ENCODE measurements at places on chromosomes 2 and 18.

DNA sequence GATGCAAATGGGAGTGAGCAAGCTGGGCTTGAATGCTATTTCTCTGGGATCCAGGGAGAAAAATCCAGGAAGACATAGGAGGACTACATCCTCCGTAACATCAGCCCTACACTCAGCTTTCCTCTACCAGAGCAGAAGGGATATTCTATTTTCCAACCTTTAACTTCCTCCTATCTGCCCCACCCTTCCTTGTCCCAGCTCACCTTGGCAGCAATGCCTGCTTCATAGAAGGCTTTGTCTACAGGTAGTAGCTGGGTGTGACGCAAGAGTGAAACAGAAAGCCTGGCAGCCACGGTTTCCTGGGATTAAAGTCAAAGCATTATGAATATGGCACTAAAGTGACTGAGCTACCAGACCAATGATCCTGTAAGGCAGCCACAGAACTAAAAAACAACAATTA lies 3.9 kb downstream of the KRTCAP3 start:
- no peak for DNase-seq

- no peak for DNase-seq
These were observed 93.3 kb upstream of the NT5C1B start for GRCh38 chr2:18682681-18683080.

DNA sequence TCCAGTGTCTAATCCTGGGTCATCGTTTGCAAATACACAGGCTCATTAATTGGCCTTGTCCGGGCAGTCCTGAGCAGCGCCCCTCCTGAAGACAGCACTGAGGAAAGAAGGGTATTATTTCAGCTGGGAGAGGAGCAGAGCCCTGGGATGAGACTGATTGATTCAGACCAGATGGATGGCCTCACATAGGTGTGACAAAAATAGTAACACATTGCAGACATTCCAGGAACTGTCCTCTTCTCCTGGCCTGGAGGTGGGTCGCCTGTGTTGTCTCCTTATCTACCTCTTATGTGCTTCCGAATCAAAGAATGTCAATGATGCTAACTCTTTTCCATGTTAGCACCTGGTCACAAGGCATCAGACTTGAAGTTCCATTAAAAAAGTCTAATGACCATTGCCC lies 45.9 kb downstream of the ZEB2 start:
- no peak for DNase-seq

- DNase-seq = no peak
These were observed 7.9 kb upstream of the CRYBA2 start for GRCh38 chr2:219001100-219001576.

DNA sequence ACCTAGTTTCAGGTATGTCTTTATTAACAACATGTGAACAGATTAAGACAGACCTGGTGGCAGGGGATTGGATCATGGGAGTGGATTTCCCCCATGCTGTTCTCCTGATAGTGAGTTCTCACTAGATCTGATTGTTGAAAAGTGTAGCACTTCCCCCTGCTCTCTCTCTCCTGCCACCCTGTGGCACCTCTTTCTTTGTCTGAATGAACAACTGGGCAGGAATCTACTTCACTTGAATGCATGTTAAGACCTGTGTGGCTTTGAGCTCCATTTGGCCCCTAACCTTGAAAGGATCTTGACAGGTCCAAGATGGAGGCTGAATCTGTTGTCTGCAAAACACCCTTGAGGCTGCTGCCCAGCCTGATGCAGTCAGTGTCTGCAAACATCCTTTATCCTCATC lies 194.4 kb downstream of the RNF144A start:
- no peak for DNase-seq

DNA sequence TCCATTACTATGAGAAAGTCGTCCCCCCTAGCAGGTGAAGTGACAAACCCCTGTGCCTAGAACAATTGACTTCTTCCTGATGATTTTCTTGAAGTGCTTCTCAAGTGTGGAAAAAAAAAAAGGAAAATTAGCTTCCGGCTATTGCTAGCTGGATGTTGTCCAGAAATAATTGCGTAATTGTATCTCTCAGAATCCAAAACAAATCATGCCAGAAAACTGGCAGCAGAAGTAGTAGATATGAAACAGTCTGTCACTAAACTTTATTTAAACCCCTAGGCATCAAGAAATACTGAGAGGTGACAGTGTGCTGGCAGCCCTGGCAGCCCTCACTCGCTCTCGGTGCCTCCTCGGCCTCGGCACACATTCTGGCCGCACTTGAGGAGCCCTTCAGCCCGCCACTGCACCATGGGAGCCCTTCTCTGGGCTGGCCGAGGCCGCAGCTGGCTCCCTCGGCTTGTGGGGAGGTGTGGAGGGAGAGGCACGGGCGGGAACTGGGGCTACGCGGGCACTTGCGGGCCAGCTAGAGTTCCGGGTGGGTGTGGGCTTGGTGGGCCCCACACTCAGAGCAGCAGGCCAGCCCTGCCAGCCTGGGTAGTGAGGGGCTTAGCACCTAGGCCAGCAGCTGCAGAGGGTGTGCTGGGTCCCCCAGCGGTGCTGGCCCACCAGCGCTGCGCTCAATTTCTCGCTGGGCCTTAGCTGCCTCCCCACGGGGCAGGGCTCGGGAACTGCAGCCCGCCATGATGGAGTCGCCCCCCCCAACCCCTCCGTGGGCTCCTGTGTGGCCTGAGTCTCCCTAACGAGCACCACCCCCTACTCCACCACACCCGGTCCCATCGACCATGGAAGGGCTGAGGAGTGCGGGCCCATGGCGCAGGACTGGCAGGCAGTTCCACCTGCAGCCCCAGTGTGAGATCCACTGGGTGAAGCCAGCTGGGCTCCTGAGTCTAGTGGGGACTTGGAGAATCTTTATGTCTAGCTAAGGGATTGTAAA lies 80.5 kb upstream of the ABCA12 start:
- DNase-seq = no peak
